ENCODE measurements at places on chromosomes 3 and 15. TPM values are rescaled to one million over a fixed set of nuclear protein-coding genes. Genes with fewer than 3 reads are reported as not detected.

Gene HCLS1
- polyA plus RNA-seq: 0.42 TPM

Gene UBE2E2
- 63.2 TPM for polyA plus RNA-seq

Gene SPSB4
- polyA plus RNA-seq: not detected

Gene ZNF80
- not detected for polyA plus RNA-seq

Gene RBP2
- not detected for polyA plus RNA-seq

- no peaks in the 10 kb centered on the region for H3K36me3 ChIP-seq
- no peak overlapping the region for H3K27ac ChIP-seq
- peaks cover 3% of the 10 kb centered on the region for H3K4me1 ChIP-seq
- H3K27me3 ChIP-seq: no peaks in the 10 kb centered on the region
- H3K4me3 ChIP-seq: no peak overlapping the region
- DNase-seq: no peak
Observed at GRCh38 chr3:105334138-105334882, 32.4 kb upstream of the ALCAM start.

DNA sequence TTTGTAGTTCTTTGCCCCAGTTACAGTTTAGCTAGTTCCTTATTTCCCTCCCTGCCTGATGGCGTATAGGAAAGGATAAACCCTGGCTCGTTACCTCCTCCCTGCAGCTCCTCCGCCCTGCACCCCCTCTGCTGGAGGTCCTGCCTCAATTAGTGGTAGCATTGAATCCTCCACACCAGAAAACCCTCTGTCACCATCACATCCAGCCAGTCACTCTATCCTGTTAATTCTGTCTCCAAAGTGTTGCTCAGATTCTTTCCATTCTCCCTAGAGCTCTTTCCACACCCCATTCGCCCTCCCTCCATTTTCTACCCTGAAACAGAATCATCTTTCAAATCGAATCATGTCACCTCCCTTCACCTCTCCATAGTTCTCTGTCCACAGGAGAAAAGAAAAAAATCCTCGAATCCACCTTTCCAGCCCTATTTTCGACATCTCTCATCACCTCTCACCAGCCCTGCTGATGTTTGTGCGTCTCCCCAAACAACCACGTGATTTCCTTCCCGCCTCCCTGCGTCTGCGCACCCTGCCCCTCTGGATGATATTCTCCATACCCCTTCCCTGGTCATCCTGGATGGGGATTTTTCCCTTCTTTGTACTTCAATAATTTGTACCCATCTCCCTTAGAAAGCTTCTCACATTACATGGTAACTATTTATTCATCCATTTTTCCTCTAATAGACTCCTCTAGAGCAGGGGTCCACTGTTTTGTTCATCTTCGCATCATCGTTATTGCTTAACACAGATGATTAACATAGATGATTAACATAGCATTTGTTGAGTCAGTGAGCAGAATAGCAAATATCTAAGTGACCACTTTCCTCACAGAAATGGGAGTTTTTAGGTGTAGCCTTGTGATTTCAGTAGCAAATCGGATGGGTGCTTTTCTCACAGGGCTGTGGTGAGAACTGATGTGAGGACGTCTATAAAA lies 37.1 kb downstream of the MAP3K13 start:
- H3K27ac ChIP-seq: no peak overlapping the region
- no peak for DNase-seq
- no peaks in the 10 kb centered on the region for H3K27me3 ChIP-seq
- H3K4me3 ChIP-seq: no peak overlapping the region

GRCh38 chr15:42016971-42017370 lies 3.9 kb downstream of the PLA2G4E start:
- DNase-seq: no peak
- H3K36me3 ChIP-seq: no peaks in the 10 kb centered on the region
- H3K4me3 ChIP-seq: no peak overlapping the region
- H3K27ac ChIP-seq: no peak overlapping the region

DNA sequence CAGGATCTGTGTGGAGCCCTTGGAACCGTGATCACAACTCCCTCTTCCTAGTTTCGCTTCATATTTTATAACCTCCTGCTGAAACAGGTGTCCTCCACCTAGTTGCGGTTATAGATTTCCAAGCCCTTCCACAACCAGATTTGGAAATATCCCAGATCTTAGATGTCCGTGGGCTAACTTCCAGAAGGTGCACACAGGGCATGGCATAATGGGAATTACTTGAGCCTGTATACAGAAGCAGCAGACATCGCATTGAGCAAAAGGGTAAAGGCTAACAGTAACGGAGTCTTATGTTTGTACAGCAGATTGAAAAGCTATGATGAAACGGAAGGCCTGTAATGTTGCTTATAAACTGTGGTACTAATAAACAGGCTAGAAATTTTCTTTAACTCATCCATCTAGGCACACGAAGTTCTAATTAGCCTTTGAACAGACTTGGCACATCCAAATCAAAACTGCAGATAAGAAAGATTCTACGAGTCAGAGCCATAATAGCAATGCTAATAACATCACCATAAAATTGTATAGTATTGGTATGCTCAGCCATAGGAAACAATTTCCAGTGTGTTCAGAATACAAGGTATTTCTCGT lies 1.2 kb upstream of the USF3 start:
- H3K4me3 ChIP-seq: peak overlapping the region; percentile 98
- peak overlapping the region; percentile 76 for H3K27ac ChIP-seq
- DNase-seq: no peak
- no peaks in the 10 kb centered on the region for H3K27me3 ChIP-seq
- peaks cover 13% of the 10 kb centered on the region for H3K4me1 ChIP-seq
- no peaks in the 10 kb centered on the region for H3K36me3 ChIP-seq

GRCh38 chr3:171881251-171881650 lies 38.1 kb downstream of the TMEM212 start:
- no peaks in the 10 kb centered on the region for H3K27me3 ChIP-seq
- H3K4me3 ChIP-seq: no peak overlapping the region
- H3K4me1 ChIP-seq: peaks cover 10% of the 10 kb centered on the region
- no peak overlapping the region for H3K27ac ChIP-seq

DNA sequence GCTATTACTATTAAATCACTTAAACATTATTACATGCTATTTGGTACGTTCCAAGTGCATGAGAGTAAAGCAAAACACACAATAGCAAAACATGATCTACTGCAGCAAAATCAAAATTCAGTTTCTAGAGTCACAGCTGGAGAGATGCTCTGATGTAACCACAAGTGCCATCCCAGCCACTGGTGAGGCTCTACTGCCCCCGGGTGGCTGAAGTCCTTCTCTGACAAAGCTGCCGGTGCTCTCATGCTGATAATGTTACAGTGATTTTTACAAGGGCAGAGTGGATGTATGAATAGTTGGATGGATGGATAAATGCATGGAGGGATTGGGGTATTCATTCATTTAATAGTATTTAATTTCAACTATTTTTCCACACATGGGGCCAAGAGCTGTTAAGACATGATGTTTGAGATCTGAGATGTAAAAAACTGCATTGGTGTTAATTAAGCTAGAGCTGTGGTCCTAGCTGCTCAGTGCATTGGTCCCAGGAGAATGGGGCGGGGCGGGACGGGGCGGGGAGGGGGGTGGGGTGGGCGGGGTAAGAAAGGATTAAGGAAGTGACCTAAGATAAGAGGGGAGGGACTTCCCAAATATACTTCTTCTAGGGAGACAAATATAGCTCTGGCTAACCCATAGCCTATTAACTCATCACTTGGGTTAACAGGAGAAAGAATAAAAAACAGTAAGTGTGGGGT lies 5.3 kb upstream of the SPESP1 start:
- H3K27me3 ChIP-seq: no peaks in the 10 kb centered on the region
- H3K27ac ChIP-seq: no peak overlapping the region
- H3K4me1 ChIP-seq: no peaks in the 10 kb centered on the region

GRCh38 chr3:38958026-38958720 lies 93.6 kb downstream of the SCN11A start:
- H3K27ac ChIP-seq: no peak overlapping the region
- peaks cover 4% of the 10 kb centered on the region for H3K4me1 ChIP-seq
- H3K4me3 ChIP-seq: no peak overlapping the region
- no peak for DNase-seq
- H3K36me3 ChIP-seq: no peaks in the 10 kb centered on the region

DNA sequence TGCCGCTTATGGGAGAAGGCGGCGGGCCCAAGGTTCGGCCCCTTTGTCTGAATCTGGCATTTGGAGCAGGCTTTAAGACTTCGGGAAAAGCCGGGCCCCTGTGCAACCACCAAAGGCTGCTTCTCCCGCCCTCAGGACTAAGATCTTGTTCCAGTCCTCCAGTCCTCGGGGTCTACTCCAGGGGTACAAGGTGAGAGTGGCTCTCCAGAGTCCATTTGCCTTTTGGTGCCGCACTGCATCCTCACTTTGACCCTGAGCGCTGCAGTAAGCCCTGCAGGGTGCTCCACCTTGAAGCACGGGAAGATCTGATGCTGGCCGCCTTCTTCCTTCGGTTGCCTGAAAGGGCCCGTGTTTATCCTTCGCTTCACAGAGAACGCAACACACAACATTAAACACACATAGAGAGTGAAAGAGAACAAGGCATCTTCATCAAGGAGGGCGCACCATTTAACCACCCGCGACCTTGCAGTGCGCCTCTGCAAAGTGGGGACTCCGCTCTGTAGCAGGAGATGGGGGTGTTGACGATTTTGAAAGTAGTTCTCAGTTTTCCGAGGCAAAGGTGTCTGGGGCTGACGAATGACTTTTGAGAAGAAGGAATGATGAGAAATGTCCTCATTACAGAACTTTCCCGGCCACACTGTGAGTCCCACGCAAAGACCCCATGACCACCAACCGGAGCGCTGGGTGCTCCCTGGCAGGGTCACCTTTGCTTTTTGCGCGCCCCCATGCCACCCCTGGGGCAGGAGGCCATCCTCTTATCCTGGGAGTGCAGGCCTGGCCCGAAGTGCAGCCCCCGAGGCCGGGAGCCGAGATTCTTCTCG lies 1.0 kb downstream of the PIGZ start:
- peak overlapping the region; percentile 61 for H3K4me3 ChIP-seq
- H3K36me3 ChIP-seq: peaks cover 1% of the 10 kb centered on the region
- no peaks in the 10 kb centered on the region for H3K27me3 ChIP-seq
- H3K4me1 ChIP-seq: no peaks in the 10 kb centered on the region
- no peak overlapping the region for H3K27ac ChIP-seq

GRCh38 chr3:24498391-24498790 lies 3.7 kb upstream of the THRB start:
- H3K27me3 ChIP-seq: peaks cover 5% of the 10 kb centered on the region
- no peaks in the 10 kb centered on the region for H3K36me3 ChIP-seq
- H3K27ac ChIP-seq: no peak overlapping the region
- H3K4me3 ChIP-seq: no peak overlapping the region

DNA sequence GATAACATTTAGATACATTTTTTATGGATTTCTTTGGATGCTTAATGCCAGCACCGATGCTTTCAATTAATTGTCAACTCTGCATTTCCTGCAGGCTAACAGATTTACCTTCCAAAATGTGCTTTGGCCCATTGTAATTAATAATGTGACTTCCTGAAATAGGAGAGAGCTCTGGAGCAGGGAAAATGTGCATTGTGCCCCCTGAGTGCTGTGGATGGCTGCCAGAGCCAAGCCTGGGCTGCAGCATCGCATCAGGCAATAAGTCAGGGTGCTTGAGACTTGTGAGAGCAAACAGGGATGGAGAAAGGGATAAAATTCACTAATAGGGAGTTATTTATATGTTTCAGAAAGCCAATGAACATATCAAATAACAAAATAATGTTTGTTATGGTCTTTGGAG lies 133.8 kb downstream of the MOBP start:
- H3K4me1 ChIP-seq: no peaks in the 10 kb centered on the region
- H3K27me3 ChIP-seq: no peaks in the 10 kb centered on the region
- no peak overlapping the region for H3K27ac ChIP-seq
- H3K4me3 ChIP-seq: no peak overlapping the region

DNA sequence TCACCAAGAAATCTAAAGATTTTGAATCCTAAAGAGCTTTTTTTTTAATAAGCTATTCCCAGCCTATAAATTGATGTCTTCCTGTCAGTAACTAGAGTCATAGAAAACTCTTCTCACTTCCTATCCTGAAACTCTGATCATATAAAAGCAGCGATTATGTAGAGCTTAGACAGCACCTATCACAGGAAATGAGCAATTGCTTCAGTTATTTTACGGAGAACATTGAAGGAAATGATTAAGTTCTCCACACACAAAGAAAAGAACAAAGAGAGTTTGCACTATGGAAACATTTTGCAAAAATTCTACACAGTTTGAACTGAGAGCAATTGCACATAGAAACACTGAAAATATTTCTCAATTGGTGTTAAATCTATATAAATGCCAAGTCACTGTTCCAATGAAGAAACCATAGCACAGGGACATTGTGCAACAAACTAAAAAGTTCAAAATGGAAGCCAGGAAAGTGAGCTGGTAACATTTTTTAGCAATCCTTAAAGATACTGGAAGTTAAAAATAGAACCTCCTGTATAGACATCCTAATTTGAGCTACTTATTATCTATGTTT lies 291.5 kb upstream of the ARHGEF26 start:
- no peaks in the 10 kb centered on the region for H3K27me3 ChIP-seq
- peak overlapping the region; percentile 8 for H3K27ac ChIP-seq
- peaks cover 8% of the 10 kb centered on the region for H3K4me1 ChIP-seq
- no peaks in the 10 kb centered on the region for H3K36me3 ChIP-seq

GRCh38 chr3:59998058-59998457 lies 948.2 kb upstream of the CFAP20DC start:
- no peaks in the 10 kb centered on the region for H3K36me3 ChIP-seq
- H3K4me3 ChIP-seq: no peak overlapping the region
- no peaks in the 10 kb centered on the region for H3K4me1 ChIP-seq
- DNase-seq: no peak
- H3K27me3 ChIP-seq: no peaks in the 10 kb centered on the region
- H3K27ac ChIP-seq: no peak overlapping the region
